ENCODE measurements at places on chromosomes 11 and 22.

DNA sequence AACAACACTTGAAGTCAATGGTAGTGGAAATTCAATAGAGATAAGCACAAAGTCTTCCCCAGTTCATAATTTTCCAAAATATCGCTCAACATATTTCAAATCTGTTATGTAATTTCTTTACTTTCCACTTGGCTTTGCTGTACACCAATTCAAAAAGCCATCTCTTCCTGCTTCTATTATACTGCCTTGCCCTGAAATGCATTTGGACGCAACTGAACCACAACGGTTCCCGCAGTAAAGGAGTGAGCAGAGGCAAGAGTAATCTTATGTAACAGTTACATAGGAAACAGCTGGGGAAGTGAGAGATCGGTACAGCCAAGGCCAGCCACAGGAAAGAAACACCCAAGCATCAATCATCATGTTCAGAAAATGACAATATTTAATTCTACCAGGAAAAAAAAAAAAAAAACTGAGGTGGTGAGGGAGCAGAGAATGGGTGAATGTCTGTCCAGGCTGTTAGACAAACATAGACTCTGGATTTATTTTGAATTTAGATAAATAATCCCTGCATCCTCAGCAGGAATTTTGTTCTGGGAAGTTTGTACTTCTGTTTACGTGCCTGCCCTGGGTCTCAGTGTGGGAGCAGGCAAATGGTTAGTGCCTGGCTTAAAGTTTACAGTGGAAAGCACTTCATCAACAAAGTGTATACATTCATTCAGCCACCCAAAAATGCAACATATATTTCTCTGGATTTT lies 392.2 kb downstream of the ETS1 start:
- DNase-seq = no peak

DNA sequence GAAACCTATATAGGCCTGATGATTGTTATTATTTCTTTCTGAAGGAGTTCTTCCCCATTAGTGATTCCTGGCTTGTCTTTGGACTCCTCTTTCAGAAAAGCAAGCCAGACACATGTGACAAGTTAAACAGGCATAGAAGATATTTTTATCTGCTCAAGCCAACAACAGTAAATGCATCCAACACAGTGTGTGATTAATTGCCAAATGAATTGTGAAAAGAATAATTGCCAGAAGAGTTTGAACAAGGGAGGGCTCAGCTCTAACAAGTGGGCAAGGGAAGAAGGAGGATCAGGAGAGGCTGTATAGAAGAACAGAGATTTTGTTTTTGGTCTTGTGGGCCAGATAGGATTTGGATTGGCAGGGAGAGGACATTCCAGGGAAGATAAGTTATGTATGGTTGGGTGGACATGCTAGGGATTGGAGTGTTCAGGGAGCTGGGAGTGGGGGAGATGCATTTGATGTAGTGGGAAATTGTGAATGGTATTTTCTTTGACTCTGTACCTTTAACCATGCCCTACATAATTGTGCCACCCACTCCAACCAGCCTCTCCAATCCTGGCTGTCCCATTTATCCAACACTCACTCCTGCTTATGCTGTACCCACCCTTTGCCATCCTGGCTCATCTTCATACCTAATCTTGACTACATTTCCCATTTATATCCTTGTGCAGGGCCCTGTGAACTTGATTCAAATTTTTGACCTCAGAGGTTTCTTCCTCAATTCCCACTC lies 172.8 kb downstream of the RRAS2 start:
- no peak for DNase-seq

GRCh38 chr11:123742724-123743120 lies 1.3 kb upstream of the ZNF202 start:
- no peak for DNase-seq

GRCh38 chr11:71913756-71914526 lies 14.5 kb downstream of the XNDC1N start:
- peak; percentile 26 for DNase-seq

DNA sequence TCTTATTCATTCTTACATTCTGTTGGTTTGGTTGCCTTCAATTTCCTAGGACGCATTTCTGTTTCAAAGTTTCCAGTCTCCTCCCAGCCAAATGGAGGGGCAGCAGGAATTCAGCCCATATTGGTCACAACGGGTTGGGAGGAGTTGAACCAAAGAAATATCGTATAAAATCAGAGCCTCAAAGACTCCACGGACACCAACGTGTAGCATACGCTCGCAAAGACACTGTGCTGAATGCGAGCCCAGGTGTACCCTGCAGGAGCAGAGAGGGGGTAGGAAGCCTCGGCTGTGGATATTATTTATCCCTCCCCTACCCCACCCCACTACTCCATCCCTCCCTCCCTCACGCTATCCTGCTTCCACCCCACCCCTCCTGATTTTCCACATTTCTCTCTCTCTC lies 15.5 kb upstream of the CCND1 start:
- no peak for DNase-seq
